Astrocyte of the spinal cord (primary cell): ENCODE measurements at places on chromosomes 16 and 17.

GRCh38 chr16:89431158-89431584, 59.2 kb downstream of the ANKRD11 start:
- DNase-seq, result peak; percentile 49

DNA sequence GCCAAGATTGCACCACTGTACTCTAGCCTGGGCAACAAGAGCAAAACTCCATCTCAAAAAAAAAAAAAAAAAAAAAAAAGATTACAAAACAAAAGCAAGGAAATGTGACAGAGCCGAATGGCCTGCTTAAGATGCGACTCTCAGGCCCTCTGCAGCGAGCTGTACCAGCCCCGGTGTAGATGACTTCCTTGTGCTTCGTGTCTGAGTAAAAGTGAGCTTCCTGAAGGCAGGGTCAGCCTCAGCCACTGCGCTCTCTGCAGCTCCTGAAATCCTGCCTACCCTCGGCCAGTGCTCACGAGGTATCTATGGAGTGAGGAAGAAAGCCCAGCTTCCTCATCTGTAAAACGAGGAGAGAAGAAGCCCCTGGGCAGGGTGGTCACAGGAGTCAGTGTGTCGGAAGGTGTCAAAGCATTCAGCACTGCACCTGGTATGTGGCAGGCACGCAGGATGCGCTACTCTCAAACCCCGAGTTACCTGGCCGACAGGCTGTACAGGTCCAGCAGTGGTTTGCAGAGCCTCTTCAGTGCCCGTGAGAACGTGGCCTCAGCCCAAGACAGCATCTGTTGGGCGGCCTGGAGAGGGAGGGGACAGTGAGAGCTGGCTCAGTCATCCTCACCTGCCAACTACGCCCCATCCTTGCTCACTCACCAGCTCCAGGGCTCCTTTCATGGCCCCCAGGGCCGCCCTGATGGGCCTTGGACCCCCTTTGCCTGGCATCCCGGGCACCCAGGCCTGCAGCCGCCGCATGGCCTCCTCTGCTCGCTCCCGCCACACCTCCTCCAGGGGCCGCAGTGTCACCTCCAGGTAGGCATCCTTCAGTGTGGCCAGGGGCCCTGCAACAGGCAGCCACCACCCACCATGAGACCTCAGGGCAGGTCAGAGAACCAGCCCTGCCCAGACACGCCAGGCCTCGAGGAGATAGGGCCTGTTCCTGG, 44.6 kb downstream of the RMI2 start:
- DNase-seq, result no peak

- no peak for DNase-seq
These were observed 754 bp upstream of the NOXO1 start for GRCh38 chr16:1982013-1982433.

GRCh38 chr17:63546308-63547082, 3.8 kb upstream of the DCAF7 start:
- no peak for DNase-seq

GRCh38 chr17:55265311-55266021, 706 bp downstream of the HLF start:
- no peak for DNase-seq

GRCh38 chr16:14278749-14279148, 207.6 kb downstream of the MRTFB start:
- no peak for DNase-seq

DNA sequence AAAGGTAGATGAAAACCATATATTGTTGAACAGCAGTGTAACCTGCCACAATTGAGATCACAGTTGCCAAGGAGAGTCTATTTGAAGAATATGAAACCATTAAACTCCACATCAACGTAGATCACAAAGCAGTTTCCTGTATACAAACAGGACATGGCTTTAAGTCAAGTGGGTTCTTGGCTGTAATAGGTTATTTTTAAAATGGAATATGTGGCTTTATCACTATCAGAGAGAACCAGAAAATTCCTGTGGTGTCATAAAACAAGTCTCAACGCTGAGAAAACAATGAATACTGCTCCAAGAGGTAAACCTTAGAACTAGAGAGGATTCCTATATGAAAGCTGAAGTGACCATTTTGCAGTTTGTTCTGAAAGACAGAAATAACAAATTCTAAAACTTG, 999.7 kb downstream of the CDH11 start:
- DNase-seq, result peak; percentile 8

- no peak for DNase-seq
These were observed 96.3 kb upstream of the ZNF750 start for GRCh38 chr17:82935966-82936767.

DNA sequence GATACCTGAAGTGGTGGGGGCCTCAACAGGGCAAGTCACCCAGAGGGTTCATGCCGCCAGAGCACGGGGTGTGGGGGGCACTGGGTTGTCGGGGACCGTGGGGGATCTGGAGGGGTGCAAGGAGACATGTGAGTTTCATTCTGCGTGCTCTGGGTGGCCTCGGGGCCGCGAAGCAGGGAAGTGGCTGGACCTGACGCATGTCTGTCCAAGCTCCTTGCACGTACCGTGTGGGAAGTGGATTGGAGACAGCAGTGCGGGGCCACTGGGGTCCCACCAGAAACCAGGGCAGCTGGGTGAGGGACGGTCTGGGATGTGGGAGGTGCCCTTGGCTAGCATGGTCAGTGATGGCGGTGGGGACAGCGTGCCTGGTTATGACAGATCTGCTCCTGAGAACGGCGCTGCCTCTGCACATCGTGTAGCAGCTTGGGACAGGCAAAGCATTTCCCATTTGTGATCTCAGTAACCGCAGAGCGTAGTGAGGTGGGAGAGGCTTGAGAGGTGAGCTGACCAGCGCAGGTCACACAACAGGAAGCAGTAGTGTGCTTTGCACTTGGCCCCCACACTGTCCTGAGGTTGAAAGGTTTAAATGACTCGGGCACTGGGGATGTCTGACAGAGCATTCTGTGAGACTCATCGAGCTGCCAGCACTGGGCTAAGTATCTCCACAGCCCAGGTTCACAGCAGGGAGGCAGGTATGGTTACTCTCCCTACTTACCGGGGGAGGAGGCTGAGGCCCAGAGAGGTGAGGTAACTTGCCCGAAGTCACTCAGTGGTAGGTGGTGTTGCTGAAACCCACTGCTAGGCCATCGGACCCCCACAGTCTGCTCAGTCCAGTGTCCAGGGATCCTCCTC, 114.4 kb downstream of the SOCS1 start:
- DNase-seq, result no peak

DNA sequence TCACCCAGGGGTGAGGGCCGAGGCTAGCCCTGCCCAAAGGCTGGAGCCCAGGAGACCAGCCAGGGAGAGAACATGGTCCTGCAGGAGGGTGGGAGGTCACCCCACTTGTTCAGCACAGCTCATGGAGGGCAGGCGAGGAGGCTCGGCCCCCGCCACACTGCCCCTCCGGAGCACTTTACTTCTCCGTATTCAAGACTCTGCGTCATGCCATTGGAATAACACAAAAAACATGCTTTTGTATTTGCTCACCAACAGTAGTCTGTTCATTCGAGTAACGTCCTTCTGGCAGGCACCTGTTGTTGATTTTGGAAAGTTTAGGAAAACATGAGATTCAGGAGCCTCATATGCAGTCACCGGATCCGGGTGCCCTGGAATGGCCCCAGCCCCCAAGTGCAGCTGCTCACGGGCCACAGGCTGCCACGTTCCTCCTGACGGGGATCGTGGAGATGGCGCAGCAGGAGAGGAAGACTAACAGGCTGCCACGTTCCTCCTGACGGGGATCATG, 81.1 kb upstream of the DNAH17 start:
- peak; percentile 81 for DNase-seq

GRCh38 chr17:3685174-3685573, 10.8 kb downstream of the P2RX5 start:
- DNase-seq, result no peak

DNA sequence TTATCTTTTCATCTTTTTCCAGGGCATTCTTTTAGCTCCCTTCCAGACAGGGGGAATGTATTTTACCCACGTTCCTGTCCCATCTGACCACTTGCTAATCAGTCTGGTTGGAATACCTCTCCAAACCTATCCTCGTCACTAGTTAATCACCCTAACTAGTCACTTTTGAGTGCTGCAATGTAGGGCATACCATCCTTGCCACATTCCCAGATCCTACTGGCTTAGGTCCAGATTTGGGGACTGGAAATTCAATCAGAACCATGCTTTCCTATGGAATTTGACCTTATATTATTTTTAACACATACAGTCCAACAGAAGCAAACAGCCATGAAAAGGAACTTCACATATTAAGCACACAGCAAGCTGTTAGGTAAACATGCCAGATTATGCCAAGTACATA, 29.7 kb downstream of the NACA2 start:
- no peak for DNase-seq

DNA sequence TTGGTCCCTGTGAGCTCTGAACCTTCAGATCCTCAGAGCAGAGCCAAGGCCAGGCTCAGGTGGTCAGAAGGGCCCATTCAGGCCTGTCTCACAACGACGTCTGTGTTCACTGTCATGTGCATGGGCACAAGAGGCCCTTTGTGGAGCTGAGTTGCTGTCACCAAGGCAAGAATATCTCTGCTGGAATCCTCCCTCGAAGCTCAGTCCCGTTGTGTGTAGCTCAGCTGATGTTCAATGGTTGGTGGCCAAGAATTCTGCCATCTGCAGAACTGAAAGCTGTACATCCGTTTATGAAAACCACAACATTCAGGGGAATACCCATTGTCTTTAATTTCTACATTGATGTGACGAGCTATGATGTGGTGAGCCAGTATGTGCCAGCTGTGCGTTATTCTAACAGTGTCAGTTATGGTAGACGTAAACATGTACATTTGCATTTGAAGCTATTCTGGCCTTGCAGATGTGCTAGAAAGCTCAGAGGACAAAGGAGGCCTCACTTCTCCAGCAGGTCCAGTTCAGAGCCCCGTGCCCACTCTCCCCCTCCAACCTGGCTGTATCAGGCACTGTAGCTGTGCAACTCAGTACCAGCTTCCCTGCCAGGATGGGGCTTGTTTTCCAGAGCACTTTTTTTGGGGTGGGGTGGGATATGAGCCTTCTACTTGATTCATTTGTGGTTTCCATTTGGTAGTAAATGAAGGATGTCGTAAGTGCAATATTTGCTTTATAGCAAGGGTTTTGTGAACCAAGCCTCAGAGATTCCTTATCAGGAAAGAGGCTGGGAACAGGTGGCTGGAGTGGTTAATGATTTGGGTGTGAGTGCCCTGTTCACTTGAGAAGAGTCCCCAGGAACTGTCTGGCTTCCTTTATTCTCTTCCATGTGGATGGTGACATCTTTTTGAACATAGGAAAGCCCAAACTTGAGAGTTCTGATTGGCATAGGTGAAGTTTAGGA, 56.1 kb downstream of the B9D1 start:
- DNase-seq, result no peak

GRCh38 chr17:35467824-35468223, 19.3 kb upstream of the SLFN13 start:
- DNase-seq, result no peak

- peak; percentile 61 for DNase-seq
These were observed 262.5 kb downstream of the CBLN1 start for GRCh38 chr16:49019081-49019633.

DNA sequence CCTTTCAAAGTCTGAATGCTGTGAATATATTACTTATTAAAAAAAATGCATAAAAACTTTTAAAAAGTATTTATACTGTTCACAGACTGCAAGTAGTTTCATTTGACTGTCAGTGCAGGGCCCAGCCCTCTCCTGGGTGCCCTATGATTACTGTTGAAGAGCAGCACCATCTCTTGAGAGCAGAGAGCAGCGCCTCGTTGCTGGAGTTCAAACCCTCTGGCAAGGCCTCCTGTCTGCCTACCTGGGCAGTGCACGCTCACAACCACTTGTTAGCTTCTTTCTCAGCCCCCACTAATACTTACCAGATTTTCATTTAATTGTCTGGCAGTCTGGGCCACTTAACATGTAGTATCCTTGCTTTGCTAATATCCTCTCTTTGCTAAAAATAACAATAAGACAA, 233.4 kb downstream of the PHKB start:
- DNase-seq, result no peak

- DNase-seq, result no peak
These were observed 6.3 kb downstream of the CDH5 start for GRCh38 chr16:66372898-66373155.

DNA sequence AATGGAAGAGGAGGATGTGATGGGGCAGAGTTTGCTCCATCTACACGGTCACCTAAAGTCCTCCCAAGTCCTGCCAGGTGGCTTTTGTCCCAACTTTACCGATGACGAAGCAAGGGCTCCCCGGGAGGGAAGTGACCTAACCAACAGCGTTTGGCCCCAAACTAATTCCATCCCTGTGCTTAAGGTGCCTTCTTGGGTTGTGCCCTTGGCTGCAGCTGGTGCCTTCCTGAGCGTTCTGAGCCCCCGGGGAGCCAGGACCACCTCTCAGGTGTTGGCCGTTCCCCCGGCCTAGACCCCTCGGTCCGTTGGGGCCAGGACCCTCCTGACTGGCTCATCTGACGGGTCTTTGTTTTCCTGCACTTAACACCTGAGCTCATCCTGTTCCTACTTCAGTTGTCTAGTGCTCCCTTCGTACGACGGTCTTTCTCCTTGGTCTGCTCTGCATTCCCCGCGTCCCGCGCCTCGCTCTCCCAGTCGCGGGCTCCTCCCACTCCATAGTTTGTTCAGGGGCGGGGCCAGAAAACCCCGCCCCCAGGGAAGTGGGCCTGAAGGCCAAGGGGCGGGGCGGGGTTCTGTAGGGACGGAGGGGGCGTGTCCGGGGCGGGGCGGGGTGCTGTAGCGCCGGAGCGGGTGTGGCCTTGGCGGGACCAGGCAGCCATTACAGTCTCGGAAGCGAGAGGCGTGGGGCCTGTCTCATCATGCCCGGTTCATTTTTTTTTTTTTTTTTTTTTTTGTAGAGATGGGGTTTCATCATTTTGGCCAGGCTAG, 822 bp upstream of the ZSCAN10 start:
- peak; percentile 84 for DNase-seq

DNA sequence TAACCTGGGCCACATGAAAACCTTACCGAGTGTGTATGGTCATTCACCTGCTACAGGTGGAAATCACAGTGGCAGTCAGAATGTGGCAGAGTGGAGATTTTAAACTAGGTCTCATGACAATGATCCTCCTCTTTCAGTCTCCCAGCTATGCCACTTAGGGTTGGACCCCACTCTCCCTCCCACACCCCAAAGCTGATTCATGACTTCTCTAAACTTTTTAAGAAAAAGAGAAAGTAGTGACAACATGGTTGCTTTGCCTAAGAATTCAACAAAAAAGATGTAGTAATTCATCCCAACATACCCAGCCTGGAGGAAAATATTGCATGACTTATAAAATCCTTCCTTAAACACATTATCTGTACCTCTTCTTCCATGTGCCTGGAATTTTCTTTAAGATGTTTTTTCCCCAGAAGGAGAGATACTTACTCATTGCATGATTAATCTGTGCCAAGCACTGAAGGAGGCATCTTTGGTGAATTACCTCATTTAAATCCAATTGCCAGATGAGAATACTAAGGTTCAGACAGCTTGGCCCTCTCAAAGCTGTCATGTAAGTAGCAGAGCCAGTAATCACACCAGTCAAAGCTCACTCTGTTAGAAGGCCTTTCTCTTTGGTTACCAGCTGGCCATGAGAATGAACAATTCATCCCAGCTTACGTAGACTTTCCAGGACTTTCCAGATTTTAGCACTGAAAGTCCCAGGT, 119.9 kb downstream of the COPRS start:
- no peak for DNase-seq

DNA sequence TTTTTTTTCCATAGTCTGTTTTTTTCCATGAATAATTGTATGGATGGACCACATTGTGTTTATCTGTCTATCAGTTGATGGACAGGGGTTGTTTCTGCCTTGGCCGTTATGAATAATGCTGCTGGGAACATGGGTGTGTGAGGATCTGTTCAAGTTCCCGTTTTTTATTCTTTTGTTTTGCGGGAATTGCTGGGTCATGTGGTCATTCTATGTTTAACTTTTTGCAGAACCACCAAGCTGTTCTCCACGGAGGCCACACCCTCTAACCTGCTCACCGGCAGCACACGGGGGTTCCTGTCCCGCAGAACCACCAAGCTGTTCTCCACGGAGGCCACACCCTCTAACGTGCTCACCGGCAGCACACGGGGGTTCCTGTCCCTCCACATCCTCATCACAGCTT, 5.9 kb upstream of the MSLN start:
- DNase-seq, result no peak
